ENCODE measurements at places on chromosomes 1 and 21.

GRCh38 chr1:39973503-39974135, 18.7 kb downstream of the MFSD2A start:
- peak; percentile 81 for DNase-seq

- DNase-seq = peak; percentile 20
Observed at GRCh38 chr1:62484824-62485468, 48.1 kb downstream of the USP1 start.

DNA sequence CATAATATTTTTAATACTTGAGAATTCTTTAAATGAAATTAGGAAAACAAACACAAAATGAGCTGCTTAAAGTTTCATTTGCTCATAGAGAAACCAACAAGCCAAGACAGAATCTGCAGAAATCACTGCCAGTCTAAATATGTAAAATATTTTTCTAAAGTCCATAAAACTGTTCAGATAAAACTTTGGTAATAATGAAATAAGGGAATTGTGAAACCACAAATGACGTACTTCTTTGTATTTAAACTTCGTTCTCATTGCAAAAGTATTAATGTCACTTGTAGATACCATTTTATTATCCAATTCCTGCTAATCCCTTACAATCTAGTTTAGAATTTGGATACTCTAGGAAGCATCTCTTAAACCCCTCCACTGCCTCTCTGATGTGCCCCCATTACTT, 234.5 kb upstream of the NEGR1 start:
- no peak for DNase-seq

DNA sequence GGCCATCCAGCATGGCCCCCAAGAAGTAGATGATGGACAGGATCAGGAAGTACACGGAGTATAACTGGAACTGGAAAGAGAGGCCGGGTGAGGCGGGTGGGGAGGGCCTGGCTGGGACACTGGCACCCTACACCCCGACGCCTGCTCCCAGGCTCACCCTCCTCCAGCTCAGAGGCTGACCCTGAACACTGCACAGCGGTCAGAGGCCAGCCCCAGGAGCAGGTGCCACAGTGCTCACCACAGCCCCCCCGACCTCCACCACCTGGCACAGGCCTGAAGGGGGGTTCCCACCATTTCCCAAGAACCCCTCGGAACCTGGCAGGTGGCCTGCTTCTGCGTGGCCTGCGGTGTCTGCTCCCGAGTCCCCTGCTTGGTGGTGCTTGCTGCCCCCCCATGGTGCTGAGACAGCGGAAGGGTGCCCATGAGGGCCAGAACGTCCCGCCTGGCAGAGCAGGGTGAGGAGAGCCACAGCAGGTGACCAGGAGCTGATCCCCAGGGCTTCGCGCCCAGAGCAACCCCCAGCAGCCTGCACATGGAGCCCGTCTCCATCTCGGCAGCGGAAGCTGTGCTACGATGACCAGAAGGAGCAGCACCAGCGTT, 26.1 kb downstream of the SLC19A1 start:
- no peak for DNase-seq

DNA sequence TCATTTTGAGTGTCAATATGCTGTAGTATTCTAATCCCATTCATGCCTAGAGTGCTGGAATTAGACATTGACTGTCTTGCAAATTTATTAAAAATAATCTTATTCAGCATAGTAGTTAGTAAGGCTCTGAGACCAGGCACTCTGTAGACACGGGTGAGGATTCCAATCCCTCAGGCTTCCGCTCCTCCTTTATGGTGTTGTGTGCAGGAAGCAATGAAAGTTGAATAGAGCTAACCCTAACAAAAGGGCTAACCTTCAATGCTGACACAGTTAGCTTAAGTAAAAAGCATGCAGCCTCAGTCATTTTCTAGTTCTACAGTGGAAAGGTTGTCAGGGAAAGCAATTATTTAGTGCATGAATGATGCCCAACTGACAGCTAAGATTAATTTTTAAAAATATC, 199.6 kb upstream of the SGIP1 start:
- DNase-seq = no peak

GRCh38 chr1:2528966-2529783, 888 bp downstream of the HES5 start:
- peak; percentile 77 for DNase-seq

DNA sequence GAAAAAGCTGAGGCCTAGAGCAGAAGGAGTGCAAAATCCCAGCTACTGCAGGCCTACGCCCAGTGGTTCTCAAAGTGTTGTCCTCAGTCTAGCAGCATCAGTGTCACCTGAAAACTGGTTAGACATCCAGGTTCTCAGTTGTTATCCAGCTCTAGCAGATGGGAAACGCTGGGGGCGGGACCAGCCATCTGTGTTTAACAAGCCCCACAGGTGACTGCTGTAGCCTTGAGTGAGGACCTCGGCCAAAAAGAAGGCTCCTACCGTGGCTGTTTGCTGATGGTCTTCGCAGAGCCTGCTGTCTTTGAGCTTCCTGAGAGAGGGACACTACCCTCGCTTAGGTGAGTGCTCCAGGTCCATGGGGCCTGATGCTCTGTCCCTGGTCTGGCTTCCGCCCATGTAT, 69.7 kb downstream of the LRRN2 start:
- DNase-seq = no peak

DNA sequence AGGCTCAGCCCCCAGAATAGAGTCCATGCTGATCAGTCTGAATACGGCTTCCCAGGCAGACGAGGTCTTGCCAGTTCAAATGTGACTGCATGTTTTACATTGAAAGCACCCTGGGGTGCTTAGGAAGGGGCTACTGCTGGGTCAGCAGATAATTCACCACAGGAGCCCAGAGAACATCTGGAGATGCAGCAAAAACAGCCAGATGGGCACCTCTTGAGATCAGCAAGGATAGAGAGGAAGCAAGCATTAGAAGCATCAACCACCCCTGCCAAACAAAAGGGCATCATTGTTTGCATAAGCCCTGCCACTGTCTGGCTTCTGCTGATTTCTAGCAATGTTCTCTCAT, 403.1 kb downstream of the RRAGC start:
- no peak for DNase-seq

DNA sequence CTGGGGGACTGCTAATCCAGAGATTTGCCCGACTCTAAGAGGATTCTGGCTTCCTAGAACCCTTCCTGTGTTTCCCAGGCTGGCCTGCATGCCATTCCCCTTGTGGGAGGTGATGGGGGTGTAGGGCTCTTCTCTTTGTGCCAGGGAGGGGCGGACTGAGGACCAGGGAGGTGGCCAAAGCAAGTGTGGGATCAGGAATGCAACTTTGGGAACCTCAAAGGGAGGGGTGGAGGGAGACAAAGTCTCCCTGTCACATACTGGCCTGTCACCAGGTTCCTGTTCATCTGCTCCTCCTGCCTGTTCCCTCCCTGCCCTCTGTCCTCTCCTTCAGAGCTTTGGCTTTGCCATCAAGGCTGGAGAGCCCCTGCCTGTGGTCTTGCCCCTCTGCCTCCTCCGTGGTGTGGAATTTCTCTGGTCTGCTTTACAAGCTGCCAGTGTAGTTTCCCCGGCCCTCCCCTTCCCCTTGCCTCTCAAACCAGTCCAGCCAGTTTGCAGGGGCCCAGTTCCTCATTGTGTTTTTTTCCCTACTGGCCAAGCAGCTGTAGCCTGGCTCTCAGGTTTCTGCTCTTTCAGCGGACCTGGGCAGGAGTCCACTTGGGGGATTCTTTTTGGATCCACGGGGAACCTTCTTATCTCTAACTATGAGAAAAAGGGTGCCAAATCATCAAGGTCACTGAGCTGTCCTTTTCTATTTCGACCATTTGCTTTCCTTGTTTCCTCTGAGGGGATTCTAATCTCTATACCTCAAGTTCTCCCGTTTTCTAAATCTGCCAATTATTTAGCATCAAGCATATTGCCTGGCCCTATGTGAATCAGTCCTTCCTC, 1.8 kb downstream of the CGN start:
- DNase-seq = no peak

DNA sequence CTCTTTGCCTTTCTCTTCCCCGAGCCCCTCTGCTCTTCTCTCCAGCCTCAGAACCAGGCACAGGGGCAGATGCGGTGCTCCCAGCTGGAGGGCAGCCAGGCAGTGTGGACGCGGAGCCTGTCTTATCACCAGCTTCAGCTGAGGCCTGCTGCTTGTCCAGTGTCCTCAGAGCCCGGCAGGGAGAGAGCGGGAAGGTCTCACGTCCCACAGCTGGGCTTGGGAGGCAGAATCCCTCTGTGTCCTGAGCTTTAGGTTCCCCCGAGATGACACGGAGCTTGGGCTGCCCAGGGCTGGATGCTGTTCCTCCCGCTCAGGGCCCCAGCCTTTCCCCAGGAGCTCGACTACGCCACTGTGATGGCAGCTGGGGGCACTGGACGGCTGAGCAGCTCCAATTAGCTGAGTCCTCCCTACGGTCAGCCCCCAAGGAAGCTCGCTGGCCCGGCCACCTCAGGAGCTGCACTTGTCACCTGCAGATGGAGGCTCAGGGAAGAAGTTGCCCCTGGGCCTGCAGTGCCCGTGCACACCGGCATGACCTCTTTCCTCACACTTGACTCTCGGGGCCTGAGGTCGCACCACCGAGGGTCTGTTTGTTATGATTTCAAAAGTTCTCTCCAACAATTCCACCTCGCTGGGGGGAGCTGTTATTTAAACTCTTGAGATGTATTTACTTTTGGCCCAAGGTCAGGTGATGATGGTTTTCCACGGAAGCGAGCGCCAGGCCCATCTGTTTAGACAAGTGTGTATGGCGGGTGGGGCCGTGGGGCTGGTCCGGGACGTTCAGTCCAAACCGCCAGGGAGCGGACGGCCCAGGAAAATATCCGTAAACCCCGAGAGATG, 127.3 kb downstream of the SIK1 start:
- DNase-seq = no peak

DNA sequence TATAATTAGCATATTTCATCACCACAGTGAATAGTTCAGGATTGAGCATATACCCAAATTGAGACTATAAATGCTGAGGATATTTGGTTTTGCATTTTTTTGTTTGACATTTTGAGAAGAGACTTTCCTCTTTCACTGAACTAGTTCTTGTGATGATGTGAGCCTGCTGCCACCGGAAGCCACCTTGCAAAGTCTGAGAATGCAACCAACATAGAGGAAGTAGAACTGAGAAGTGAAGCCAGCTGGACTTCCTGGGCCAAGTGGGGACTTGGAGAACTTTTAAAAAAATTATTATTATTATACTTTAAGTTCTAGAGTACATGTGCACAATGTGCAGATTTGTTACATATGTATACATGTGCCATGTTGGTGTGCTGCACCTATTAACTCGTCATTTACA, 102.3 kb downstream of the RPE65 start:
- DNase-seq = peak; percentile 31

DNA sequence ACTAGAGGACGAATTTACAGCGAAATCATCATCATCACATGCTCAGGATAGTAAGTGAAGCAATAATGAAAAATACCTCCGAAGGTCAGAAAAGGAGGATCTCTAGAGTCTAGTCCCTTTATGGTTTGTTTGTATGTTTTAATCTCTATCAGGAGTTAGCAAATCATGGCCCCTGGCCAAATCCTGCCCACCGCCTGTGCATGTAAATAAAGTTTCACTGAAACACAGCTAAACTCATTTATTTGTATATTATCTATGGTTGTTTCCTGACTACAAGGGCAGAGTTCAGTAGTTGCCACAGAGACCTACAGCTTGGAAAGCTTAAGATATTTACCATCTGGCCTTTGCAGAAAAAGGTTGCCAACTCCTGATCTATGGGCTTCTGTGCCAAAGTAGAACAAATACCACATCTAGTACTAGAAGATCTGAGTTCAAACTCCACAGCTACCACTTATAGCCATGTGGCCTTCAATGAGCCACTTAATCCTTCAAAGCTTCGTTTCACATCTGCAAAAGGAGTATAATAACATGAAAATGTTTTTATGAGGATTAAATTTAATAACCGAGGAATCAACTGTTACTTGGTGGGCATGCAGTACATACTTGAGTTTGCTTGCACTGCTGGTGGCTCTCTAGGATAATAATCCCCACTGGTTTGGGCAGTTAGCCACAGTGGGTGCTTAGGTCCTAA, 94.0 kb upstream of the KIF26B start:
- no peak for DNase-seq

DNA sequence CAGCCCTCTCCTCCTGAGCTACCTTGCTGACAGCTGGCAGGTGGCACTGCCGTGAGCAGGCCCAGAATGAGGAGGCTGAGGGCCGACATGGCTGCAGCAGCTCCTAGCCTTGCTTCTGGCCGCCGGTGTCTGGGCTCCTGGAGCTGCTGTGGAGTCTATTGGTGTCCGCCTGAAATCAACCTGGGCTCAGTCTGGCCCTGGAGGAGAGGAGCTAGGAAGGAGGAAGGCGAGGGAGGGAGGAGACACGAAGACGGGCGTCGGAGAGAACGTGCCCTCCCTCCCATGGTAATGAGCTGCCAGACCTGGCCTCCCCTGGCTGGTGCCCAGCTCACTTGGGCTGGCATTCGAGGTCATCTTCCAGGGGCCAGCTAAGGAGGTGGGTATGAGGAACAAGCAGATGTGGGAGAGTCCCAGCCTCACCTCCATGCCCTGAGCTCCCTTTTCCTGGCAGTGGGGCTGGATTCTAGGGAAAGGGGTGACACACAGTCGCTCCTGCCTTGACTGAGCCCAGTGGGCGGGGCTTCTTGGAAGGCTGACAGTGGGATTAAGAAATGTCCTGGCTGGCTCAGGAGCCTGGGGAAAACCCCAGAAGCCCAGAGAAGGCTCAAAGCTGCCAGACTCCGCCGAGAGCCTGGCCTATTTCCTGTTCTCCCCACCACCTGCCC, at the start of gene PDZK1IP1:
Gene PDZK1IP1, minus strand, starts transcription at position 193 of the 665 bp plus-strand sequence. Its CDS starts 104 bp downstream, at position 89.
- DNase-seq = no peak

DNA sequence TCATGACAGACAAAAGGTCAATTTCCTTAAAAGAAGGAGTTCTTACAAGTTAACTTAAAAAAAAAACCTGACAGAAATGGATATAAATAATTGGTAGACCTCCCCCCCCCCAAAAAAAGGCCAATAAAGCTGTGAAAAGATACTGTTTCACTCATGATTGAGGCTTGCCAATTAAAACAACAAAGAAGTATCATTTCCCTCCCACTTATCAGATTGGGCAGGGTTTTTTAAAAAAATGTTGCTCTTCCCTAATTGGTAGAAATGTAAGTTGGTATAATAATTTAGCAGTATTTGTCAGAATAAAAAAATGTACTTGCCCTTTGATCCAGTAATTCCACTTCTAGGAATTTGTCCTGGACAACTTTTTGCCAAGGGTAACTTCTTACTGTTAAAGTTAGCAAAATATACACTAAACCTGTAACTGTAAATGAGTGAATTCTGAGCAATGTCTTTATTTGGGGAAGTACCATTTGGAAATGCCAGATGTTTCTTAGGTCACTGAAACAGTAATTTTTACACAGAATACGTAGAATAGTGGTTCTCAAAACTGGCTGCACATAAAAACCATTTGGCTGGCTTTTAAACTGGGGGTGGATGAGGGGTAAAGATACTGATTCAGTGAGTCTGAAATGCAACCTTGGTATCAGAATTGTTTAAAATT, 17.5 kb downstream of the RNF2 start:
- no peak for DNase-seq

DNA sequence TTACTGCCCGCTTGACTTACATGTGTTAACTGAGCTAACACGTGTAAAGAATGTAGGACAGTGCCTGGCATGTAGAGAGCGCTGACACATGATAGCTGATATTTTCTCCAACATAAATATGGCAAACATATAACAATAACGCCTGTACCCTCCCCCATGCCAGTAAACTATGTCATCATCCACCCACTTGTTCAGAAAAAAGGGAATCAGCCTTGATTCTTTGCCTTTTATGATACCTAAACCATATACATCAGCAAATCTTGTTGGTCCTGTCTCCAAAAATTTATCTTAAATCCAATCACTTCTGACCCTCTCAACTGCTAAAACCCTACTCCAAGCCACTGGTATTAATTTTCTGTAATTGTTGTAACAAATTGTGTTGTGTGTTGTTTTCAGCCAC, 1.1 kb upstream of the ZNF692 start:
- DNase-seq = no peak
